ENCODE measurements at places on chromosomes 6 and 20. TPM values are rescaled to one million over a fixed set of nuclear protein-coding genes. Genes with fewer than 3 reads are reported as not detected.

- no peak for DNase-seq
- no peaks in the 10 kb centered on the region for H3K4me1 ChIP-seq
- H3K27me3 ChIP-seq = no peaks in the 10 kb centered on the region
Measured at GRCh38 chr6:78835817-78836216, 31.5 kb upstream of the IRAK1BP1 start.

DNA sequence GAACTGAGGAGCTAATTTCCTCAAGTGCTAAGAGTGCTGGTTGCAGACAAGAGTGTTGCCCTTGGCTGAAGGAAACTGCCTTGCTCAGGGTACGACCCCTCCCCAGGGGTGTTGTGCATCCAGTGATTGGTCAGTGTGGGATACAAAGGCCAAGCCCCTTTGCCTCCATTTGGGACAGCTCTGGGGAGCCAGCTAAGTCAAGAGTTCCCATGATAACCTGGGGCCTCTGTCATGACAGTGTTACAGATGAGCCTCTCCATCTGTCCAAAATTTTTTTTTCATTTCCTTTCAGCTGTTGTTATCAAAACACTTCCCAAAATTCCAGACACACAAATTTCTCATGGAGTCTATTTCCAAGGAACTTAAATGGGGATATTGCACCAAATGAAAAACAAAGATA lies 93.3 kb downstream of the HS3ST5 start:
- no peaks in the 10 kb centered on the region for H3K36me3 ChIP-seq
- H3K4me1 ChIP-seq = no peaks in the 10 kb centered on the region
- no peak for DNase-seq
- H3K4me3 ChIP-seq = no peak overlapping the region

GRCh38 chr20:32209850-32210605 lies 2.3 kb downstream of the POFUT1 start:
- peaks cover 16% of the 10 kb centered on the region for H3K4me1 ChIP-seq
- no peak for DNase-seq
- H3K4me3 ChIP-seq = no peak overlapping the region
- H3K27me3 ChIP-seq = no peaks in the 10 kb centered on the region

DNA sequence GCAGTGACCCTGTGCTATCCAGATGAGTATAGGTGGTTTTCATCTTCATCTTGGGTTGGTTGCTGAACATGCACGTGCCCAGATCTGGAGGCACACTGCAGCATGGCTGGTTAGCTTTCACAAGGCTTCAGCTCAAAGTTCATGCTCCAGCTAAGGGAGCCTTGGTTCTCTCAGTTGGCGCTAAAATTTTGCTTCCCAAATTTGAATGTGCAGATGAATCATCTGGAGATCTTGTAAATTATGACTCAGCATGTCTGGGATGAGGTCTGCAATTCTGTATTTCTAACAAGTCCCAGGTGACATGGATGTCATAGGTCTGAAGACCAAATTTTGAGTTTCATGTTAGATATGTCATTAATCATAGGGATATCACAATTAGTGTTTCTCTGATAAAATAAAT lies 230.8 kb downstream of the FOXA2 start:
- H3K4me1 ChIP-seq = 0 out of 2 replicates have a peak, but pooled peaks cover 3% of the 10 kb centered on the region
- no peak overlapping the region for H3K4me3 ChIP-seq
- H3K36me3 ChIP-seq = no peaks in the 10 kb centered on the region
- peaks cover 8% of the 10 kb centered on the region for H3K27me3 ChIP-seq
- no peak for DNase-seq

DNA sequence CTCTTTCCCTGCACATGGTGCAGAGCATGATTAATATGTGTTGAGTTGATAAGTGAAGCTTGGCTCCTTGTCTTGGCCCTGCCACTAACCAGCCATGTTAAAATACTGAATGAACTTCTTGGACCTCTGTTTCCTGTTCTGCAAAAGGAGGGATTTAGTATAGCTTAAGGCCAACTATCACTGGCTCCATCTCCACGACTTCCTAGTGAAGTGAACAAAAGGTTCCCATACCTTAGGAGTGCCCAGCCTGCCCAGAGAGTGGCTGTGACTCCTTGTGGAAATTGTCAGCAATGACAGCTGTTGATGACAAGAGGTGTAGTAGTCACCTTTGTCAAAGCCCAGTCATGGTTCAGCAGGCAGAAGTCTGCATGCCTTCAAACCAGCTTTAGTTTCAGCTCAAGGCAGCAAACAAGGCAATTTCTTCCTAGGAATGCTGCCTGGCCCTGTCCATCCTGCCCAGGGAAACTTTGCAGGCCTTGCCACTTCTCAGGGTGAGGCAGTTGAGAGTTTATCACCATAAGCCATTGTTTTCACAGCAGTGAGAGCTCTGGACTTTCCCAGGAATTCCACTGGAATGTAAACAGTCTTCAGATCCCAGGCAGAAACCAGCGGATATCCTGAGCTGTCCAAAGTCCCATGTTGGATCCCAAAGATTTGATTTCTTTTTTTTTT lies 169.7 kb upstream of the TNFAIP3 start:
- peaks cover 61% of the 10 kb centered on the region for H3K4me1 ChIP-seq
- H3K36me3 ChIP-seq = no peaks in the 10 kb centered on the region
- H3K4me3 ChIP-seq = no peak overlapping the region
- peak overlapping the region; percentile 87 for H3K27ac ChIP-seq

DNA sequence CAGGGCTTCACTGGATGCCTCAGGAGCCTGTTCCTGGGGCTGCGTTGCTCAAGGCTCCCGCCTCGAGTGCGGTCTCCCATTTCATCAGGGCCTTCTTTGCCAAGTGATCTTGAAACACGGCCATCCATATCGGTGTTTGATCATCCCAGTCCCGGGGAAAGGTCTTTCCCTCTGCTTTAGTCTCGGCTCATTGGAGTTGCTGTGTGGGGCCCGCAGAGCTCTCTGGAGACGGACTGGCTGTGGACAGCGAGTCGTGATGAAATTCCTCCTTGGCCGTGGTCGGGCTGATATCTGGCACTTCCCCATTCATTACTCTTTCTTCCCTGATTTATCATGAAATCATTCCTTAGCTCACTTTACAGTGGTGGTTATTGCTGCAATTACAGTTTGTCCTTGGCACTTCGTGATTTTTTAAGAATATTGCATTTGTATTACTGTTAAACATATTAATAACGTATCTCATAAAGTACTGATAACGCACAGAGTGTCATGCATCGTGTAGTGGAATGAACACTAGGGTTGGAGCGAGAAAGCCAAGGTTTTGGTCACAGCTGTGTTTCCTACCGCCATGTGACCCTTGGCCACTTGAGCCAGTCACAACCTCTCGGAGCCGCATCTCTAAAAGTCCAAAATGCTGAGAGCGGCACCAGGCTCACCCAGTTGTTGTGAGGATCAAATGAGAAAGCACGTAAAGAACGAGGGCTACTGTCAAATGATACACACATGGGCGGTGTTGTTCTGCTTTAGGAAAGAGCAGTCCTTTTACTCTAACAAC lies 71.8 kb downstream of the MTHFD1L start:
- DNase-seq = no peak
- peaks cover 63% of the 10 kb centered on the region for H3K36me3 ChIP-seq
- H3K27ac ChIP-seq = no peak overlapping the region

GRCh38 chr6:1832358-1832757 lies 222.6 kb downstream of the FOXC1 start:
- DNase-seq = no peak
- no peak overlapping the region for H3K27ac ChIP-seq
- no peak overlapping the region for H3K4me3 ChIP-seq

DNA sequence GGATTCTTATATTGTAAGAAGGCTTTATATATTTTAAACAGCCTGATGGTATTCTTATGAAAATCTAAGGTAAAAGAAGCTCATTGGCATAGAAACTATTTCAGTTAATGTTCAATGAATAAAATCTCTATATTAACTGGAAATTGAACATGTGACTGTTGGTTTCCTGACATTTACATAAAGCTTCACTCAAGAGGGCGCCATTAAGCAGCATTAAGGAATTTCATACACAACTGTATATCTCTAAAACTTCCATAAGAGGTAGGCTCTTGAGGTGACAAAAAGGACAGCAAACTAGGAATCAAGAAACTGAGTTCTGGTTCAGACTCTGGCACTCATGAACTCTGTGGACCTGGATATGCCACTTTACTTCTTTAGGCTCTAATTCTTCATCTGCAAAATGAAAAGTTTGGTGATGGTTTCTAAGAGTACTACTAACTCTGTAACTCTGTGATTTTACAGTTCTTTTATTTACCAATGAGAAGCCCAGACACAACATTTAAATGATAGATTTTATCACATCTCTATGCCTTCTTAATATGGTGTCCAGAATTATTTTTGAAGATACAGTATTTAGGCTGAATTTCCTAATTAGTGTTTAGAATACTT lies 147.5 kb downstream of the FLRT3 start:
- no peaks in the 10 kb centered on the region for H3K4me1 ChIP-seq
- H3K27me3 ChIP-seq = no peaks in the 10 kb centered on the region
- no peak overlapping the region for H3K27ac ChIP-seq

- H3K27me3 ChIP-seq = no peaks in the 10 kb centered on the region
- H3K4me1 ChIP-seq = peaks cover 8% of the 10 kb centered on the region
- no peak overlapping the region for H3K27ac ChIP-seq
- no peak overlapping the region for H3K4me3 ChIP-seq
Measured at GRCh38 chr6:130713144-130713543, 114.1 kb upstream of the SMLR1 start.

DNA sequence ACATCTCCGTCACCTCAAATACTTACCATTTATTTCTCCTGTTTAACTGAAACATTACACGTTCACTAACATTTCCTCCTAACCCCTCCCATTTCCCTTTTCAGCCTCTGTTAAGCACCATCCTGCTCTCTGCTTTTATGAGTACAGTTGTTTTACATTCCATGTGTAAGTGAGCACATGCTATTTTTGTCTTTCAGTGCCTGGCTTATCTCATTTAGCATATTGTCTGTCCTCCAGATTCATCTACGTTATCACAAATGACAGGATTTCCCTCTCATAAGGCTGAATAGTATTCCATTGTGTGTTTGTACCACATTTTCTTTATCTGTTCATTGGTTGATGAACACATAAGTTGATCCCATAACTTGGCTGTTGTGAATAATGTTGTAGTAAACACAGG lies 22.7 kb downstream of the TAF11 start:
- DNase-seq = no peak
- no peaks in the 10 kb centered on the region for H3K27me3 ChIP-seq
- no peaks in the 10 kb centered on the region for H3K4me1 ChIP-seq

DNA sequence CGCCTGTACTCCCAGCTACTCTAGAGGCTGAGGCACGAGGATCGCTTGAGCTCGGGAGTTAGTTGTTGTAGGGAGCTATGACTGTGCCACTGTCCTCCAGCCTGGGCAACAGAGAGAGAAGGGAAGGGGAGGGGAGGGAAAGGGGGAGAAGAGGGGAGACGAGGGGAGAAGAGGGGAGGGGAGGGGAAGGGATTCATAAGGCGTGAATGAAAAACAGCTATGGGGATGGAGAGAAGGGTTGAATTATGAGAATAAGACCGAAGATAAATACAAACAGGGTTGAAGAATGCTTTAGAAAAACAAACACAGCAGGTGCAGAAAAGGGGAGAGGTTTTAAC lies 106.0 kb downstream of the TRIM27 start:
- peaks cover 42% of the 10 kb centered on the region for H3K27me3 ChIP-seq
- no peaks in the 10 kb centered on the region for H3K4me1 ChIP-seq
- DNase-seq = no peak

GRCh38 chr20:40965671-40966070 lies 63.0 kb upstream of the TOP1 start:
- H3K4me3 ChIP-seq = no peak overlapping the region
- H3K27me3 ChIP-seq = no peaks in the 10 kb centered on the region
- DNase-seq = no peak
- H3K36me3 ChIP-seq = no peaks in the 10 kb centered on the region
- no peak overlapping the region for H3K27ac ChIP-seq
- H3K4me1 ChIP-seq = peaks cover 4% of the 10 kb centered on the region

DNA sequence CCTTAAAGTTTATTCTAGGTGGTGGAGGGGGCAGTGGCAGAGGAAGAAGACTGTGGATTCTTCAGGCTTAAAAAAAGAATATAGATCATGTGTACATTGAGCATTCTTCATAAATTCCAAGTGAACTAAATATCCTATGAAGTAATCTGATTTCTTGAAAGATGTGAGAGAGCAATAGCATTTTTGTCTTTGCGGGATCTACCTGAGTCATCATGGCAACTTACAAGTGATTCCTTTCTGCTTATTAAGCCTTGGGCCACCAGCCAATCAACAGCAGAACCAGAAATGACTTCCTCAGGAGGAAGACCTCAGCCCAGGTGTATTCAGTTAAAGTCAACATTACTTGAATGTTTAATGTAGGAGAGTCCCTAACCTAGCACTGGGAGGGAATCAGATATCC lies 756.9 kb downstream of the TFAP2A start:
- no peak overlapping the region for H3K4me3 ChIP-seq
- H3K4me1 ChIP-seq = no peaks in the 10 kb centered on the region
- DNase-seq = no peak
- no peaks in the 10 kb centered on the region for H3K27me3 ChIP-seq
- no peak overlapping the region for H3K27ac ChIP-seq

DNA sequence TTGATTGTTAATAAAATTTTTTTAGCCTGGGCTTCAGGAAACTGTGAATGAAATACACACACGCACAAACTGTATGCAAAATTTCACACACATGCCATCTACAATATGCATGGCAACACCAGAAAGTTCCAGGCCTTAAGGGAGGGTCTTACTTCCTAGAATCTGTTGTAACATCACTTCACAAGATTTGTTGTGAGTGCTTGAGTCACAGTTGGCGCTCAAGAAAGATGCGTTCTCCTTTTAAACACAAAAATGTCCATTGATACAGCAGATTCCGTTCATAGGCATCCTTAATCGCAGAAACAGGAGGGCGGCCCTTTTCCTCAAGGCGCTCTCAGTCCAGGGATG lies 485 bp upstream of the RTF2 start:
- H3K27ac ChIP-seq = peak overlapping the region; percentile 73
- peaks cover 6% of the 10 kb centered on the region for H3K4me1 ChIP-seq
- peak overlapping the region; percentile 62 for H3K4me3 ChIP-seq
- no peaks in the 10 kb centered on the region for H3K27me3 ChIP-seq
- DNase-seq = no peak

- no peaks in the 10 kb centered on the region for H3K27me3 ChIP-seq
- DNase-seq = no peak
- no peak overlapping the region for H3K27ac ChIP-seq
- H3K4me1 ChIP-seq = no peaks in the 10 kb centered on the region
- peaks cover 53% of the 10 kb centered on the region for H3K36me3 ChIP-seq
Measured at GRCh38 chr6:143772116-143773086, 70.7 kb upstream of the LTV1 start.

GRCh38 chr6:111894272-111894671 lies 21.0 kb upstream of the FYN start:
- H3K4me1 ChIP-seq = peaks cover 20% of the 10 kb centered on the region
- no peak for DNase-seq

- no peak for DNase-seq
- H3K27me3 ChIP-seq = peaks cover 98% of the 10 kb centered on the region
- H3K27ac ChIP-seq = no peak overlapping the region
- no peaks in the 10 kb centered on the region for H3K36me3 ChIP-seq
- H3K4me3 ChIP-seq = no peak overlapping the region
Measured at GRCh38 chr20:63176034-63176426, 39.9 kb downstream of the YTHDF1 start.

GRCh38 chr6:33815854-33816253 lies 12.1 kb upstream of the MLN start:
- no peaks in the 10 kb centered on the region for H3K36me3 ChIP-seq
- H3K27ac ChIP-seq = no peak overlapping the region
- 0 out of 2 replicates have a peak, but pooled peaks cover 3% of the 10 kb centered on the region for H3K27me3 ChIP-seq
- no peaks in the 10 kb centered on the region for H3K4me1 ChIP-seq
- no peak overlapping the region for H3K4me3 ChIP-seq

TBXT gene
- not detected for total RNA-seq

AVP gene
- total RNA-seq = not detected

All from SJSA1 (cell line).